ENCODE measurements at places on chromosomes 13 and 19.

GRCh38 chr19:16111909-16112752 lies 442 bp downstream of the RAB8A start:
- no peak for DNase-seq

DNA sequence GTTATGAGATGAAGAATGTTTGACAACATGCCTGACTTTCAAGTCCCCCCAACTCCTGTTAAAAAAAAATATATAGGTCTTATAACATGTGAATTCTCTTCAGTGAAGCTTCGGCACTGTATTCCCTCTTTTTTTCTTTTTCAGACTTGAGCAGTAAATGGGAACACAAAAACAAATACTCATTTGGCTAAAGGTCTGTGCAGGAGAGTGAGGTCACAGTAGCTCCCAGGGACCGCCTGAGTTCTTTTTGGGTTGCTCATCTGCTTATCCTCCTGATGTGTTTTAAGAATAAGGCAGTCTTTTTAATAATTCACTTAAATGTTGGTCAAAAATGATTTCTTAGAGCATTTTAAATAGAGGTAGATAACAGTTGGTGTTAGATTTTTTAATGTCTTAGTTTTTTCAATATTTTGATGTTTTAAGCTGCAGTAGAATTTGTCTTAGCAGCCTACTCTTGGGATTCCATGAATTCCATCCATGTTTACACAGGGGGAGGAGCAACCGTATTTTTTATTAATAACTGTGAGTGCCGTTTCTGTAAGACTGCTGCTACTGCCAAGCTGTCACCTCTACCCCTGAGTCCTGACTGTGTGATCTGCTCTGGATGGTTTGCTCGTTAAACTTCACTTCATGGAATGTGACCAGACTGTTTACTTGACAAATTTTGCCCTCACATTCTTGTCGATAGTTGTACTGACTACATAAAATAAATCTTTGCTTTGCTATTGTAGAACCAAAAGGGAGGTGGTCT lies 14.9 kb downstream of the HNRNPM start:
- no peak for DNase-seq

DNA sequence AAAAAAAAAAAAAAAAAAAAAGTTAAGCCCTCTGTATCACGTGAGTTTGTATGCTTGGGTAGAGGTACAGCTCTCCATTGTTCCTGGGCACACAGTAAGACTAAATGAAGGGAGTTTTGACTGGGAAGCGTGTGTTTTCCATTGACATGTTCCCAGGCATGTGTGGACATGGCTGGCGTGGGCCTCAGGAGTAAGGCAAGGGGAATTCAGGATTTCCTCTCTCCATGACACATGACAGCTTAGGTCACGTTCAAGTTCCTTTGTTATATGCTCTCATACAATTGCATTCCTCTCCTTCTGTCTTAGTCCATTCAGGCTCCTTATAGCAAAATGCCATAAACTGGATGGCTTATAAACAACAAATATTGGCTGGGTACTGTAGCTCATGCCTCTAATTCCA lies 17.1 kb upstream of the MAP3K10 start:
- DNase-seq: no peak

DNA sequence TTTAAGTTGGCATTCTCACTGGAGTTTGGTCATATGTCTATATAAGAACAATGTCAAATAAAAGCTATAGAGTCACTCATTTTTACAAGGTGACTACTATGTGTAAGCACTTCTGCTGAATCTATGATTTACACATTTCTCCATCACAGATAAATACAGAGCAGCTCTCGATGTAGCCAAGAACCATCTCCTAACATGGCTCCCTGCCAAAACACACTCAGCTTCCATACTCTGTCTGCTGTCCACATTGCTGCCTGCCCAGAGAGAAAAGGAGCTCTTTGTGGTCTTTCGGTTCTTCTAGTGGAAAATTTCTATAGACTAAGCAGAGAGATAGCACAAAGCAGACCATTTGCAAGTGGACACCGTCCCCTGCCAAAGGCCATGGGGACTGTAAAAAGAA lies 190.9 kb upstream of the KLF12 start:
- no peak for DNase-seq

All from hypothalamus (tissue), 51 donors.